ENCODE measurements at places on chromosomes 1 and 21.

- no peak for DNase-seq
These were observed 6.7 kb upstream of the FBXO28 start for GRCh38 chr1:224107282-224107625.

DNA sequence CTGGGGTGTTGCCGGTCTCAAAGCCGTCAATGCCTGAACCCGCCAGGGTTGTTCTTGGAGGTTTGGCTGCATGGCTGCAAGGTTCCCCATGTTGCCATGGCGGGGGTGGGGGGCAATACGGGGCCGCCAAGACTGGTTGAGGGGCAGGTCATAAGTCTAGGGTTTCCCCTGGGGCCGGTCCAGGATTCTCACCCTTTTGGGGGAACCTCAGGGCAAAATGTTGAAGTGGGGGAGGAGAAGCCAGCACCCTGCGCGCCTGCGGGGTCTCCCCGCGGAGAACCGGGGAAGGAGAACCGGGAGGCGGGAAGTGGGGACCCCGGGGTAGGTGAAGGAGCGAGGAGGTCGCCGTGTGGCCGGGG is 401 bp upstream of the ARHGEF10L start:
- peak; percentile 49 for DNase-seq

DNA sequence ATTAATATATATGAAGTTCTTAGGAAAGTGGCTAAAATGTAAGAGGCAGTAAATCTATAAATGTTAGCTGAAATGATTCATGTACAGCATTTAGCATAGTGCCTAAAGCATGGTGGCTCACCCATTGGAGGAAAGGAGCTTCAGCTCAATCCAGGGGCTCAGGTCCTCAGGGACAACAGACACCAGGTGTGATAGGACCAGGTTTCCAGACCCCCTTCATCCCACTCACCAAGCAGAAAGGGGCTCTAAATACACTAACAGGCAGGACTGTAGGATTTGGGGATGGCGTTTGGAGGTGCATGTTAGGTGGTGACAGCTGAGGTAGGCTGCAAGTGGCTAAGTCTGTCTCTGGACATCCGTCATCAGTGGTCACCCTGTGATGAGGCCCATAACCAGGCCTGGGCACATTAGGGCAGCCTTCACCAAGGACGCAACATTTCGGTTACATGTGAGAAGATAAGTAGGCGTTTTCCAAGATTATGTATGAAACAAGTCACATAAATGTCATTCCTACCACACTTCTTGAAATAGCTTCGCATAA is 233.1 kb downstream of the C1orf94 start:
- DNase-seq: no peak

- no peak for DNase-seq
These were observed 256.5 kb upstream of the TMEM51 start for GRCh38 chr1:14897080-14897449.

GRCh38 chr1:172278478-172278877 is 142.0 kb upstream of the C1orf105 start:
- no peak for DNase-seq

GRCh38 chr1:146032631-146033219 is 11.2 kb upstream of the HJV start:
- DNase-seq: no peak

GRCh38 chr1:67401443-67401842 is 28.8 kb downstream of the SERBP1 start:
- no peak for DNase-seq

DNA sequence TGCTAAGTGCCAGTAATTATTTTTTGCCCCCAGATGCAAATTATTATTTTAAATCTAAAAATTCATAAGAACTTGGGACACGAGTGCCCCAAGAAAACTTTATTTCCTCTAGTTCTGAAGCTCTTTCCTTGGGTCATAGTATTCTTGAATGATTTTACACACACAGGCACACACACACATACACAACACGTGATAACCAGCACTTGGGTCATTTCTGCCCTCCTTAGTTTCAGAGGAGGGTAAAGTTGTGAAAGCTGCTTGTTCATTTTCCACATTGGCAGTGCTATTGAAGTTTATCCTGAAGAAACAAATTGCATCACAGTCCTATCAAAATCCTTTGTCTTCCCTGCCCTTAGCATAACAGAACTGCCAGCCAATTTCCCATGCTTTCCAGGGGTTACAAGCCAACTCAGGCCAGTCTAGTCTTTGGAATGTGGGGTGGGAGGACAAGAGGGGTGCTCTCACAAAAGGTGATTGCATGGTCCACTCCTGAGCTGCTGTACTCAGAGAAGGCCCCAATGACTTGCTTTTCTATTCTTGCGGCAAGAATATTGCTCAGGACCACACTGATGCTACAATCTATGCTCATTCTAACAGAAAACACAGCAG is 98.5 kb upstream of the POGK start:
- DNase-seq: no peak

- DNase-seq: no peak
These were observed 48.7 kb upstream of the DNAH14 start for GRCh38 chr1:224880593-224881307.

DNA sequence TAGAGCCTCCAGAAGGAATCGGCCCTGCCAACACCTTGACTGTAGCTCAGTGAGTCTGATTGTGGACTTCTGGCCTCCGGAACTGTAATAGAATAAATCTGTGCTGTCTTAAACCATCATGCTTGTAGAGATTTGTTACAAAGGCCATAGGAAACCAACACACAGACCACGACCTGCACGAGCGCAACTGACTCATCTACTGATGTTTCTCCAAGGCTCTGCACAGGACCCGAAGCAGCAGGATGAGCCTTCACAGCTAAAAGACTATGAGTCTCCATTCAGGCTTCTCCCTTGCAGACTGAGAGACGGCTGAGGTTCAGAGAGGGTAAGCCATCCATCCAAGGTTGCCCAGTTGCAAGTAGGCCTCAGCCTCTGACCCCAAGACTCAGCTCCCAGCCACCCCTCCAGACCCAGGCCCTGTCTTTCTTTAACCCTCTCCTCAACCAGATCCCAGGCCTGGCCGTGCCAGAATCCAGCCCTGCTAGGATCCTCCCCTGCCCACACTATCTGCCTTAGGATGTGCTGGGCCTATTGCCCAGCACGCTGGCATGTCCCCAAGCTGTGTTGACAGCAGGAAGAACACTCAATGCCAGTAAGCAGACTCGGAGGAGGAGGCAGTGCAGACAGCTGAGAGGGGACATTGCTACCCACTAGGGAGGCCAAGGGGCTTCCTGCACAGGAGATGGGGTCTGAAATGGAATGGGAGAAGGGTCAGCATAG is 109.0 kb downstream of the HMGB4 start:
- no peak for DNase-seq

- no peak for DNase-seq
These were observed 14.8 kb upstream of the S100A7 start for GRCh38 chr1:153475282-153475681.

DNA sequence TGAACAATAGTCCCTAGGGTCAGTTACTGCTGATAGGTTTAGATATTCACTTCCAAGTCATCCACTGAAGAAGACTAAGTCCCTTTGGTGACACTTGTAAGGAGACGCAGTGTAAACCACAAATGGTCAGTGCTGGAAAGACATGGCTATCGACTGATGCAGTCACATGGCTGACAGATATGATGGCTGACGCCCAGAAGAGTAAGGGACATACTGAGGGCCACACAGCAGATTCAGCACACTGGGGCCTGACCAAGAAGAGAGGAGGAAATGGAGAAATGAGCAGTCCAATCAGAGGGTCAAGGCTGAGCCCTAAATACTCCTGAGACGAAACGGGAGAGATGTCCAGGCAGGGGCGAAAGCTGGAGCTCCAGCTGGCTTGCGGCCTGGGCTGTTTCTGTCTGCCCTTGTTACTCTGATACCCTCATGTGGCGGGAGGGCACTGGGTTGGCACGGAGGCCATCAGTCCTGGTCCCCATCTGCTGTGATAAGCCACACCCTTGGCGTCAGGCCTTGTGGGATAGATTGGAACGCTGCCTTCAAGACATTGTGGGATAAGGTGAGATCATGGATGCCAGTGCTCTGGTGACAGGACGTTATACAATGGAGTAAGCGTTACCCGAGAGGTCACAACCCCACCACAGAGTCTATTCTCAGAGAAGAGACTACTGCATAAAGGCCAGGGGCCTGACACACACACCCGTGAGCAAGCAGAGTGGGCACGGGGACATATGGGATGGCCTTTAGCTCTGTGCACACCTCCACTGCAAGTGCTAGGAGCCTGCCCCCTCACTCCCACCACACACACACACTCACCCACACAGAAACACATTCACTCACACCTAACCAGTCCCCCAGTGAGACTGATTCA is 158.4 kb downstream of the TRABD2B start:
- DNase-seq: no peak

GRCh38 chr1:63861052-63861691 is 87.4 kb downstream of the ROR1 start:
- DNase-seq: no peak

DNA sequence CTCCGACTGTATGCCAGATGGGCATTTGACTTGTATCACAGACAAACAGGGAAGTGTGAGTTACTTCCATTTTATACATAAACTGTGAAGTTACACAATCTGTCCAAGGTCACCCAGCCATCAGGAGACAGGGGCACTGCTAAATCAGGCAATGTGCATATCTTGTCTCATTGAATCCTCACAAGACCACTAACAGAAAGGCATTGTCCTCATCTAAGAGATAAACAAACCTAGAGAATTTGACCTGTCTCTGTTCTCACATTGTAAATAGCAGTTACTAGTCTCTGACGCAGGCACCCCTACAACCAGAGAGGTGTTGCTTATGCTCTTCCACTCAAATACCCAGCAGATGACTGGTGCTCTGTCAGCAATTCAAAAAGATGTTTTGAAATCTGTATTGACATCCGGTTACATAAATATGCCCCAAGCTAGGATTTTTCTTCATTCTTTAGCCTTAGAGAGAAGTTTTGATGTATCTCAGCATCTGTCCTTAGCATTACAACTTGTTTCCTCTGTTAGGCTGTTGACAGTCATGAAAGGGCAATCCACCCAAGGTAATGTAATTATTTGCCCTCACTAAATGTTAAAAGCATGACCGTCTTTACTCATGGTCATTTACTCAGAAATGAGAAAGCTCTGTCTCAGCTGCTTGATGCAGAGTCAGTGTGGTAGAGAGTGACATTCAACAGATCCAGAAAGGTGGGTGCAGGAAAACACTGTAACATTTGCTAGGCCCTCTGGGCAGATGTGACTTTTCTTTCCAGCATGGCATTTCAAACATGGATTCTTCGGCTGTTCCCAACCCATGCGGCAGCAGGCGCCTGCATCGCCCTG is 51.9 kb upstream of the ZNF326 start:
- DNase-seq: no peak
